Esophagus muscularis mucosa (tissue), 4 donors: ENCODE measurements at places on chromosomes 11 and 22.

- no peak for DNase-seq
Measured at GRCh38 chr11:58254936-58255335, 13.1 kb downstream of the OR10W1 start.

DNA sequence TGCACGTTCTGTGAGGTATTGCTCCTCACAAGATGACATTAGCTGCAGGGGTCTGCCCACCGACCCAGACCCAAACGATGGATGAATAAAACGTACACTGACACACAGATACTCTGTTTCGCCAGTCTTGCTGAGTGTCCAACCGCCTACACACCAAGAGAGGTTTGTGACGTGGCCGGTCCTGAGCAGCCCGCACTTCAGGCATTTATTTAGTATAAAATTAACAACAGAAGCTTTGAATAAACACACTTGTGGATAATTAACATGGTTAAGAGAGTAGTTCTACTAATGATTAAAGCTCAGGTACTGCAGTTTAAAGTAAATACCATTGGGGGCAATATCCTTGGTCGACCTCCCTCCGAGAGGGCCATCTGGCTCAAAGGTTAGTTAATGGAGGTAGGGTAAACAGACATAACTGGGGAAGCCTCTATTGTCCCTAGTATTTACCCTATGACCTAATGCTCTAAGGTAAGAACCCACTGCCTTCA lies 75.7 kb downstream of the CCDC83 start:
- DNase-seq, result no peak

GRCh38 chr22:31139066-31139465 lies 1.2 kb downstream of the PLA2G3 start:
- DNase-seq, result no peak

DNA sequence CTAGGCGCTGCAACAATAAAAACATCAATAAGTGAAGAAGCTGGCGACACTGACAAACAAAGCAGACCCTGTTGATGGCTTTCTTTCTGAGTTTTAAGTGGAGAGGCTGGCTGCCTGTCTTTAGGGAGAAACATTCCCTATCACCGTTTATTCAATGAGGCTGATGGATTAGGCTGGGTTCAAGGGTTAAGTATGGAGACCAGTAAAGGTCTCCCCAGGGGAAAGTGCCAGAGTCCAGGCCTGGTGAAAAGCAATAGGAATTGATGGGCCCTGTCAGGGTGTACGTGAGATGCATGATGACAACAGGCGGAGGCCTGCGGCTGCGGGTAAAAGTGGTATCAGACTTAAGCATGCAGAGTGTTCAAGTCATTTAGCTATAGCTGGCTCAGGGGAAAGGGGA lies 102.6 kb downstream of the ALX4 start:
- no peak for DNase-seq

- no peak for DNase-seq
Measured at GRCh38 chr11:73838443-73839122, 38.1 kb downstream of the COA4 start.
